ENCODE measurements at places on chromosomes 3 and 15. TPM values are rescaled to one million over a fixed set of nuclear protein-coding genes. Genes with fewer than 3 reads are reported as not detected.

Gene DHX30
- total RNA-seq: 85.1 TPM

Gene MESP2
- total RNA-seq: 0.77 TPM

Gene LRRC3B
- total RNA-seq: not detected

Gene NRROS
- total RNA-seq: 0.58 TPM

Gene ZNF35
- total RNA-seq: 9.9 TPM

Gene ST8SIA2
- under 0.01 TPM for total RNA-seq

Gene THRB
- 1.4 TPM for total RNA-seq

Gene ATP13A5
- total RNA-seq: not detected

Gene EFHB
- total RNA-seq: under 0.01 TPM

Gene PPARG
- 24.0 TPM for total RNA-seq

Gene KLHL6
- total RNA-seq: under 0.01 TPM

Gene TRPM1
- total RNA-seq: not detected

Gene RNU5B-1
- total RNA-seq: not detected

Gene ARPP19
- 131 TPM for total RNA-seq

Gene CHP1
- total RNA-seq: 77.6 TPM

Gene CATSPER2
- total RNA-seq: 0.96 TPM

Gene CP
- total RNA-seq: 5.1 TPM

Gene SLC33A1
- 51.3 TPM for total RNA-seq

Gene SERINC4
- total RNA-seq: not detected

Gene GDPGP1
- 3.9 TPM for total RNA-seq

Gene LRRC49
- 12.4 TPM for total RNA-seq

Gene C3orf85
- not detected for total RNA-seq

Gene LACTB
- total RNA-seq: 37.0 TPM

Gene PLA2G4D
- total RNA-seq: under 0.01 TPM

Gene HSPBAP1
- total RNA-seq: 8.7 TPM

Gene SEMA6D
- 9.9 TPM for total RNA-seq

Gene SEMA5B
- under 0.01 TPM for total RNA-seq

Gene COPB2
- total RNA-seq: 423 TPM

Gene SEMA3B
- 2.8 TPM for total RNA-seq

Gene IL17RE
- total RNA-seq: 0.56 TPM

Gene PLCD1
- 29.0 TPM for total RNA-seq

Gene TPRG1
- 0.56 TPM for total RNA-seq

Gene PLA2G4E
- total RNA-seq: not detected

Gene GOLGA8J
- total RNA-seq: 0.28 TPM

Gene WNT7A
- total RNA-seq: not detected

Gene RTP3
- not detected for total RNA-seq

Gene SH3GL3
- not detected for total RNA-seq

Gene NEK10
- total RNA-seq: 27.6 TPM
